ENCODE measurements at places on chromosomes 4 and X.

GRCh38 chr4:154781983-154782293 lies 866 bp downstream of the RBM46 start:
- no peak for DNase-seq

DNA sequence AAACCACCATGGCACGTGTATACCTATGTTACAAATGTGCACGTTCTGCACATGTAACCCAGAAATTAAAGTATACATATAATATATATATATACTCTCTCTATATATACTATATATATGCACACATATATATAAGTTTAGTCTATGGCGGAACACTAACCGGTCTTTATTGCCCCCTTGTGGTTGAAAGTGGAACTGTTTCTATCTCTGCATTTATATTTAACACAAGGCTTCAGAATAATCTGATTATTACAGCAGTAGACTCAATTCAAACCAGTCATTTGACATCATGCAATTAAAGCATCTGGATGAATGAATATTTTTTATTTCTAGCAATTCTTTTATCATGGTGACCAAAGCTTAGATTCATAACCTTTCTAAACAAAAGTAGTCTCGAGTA lies 14.6 kb downstream of the RAB9B start:
- no peak for DNase-seq

- DNase-seq = no peak
These were observed 30.8 kb downstream of the ZNF827 start for GRCh38 chr4:145907812-145908211.

- DNase-seq = no peak
These were observed 238.9 kb downstream of the SLC7A11 start for GRCh38 chr4:138003248-138003647.

DNA sequence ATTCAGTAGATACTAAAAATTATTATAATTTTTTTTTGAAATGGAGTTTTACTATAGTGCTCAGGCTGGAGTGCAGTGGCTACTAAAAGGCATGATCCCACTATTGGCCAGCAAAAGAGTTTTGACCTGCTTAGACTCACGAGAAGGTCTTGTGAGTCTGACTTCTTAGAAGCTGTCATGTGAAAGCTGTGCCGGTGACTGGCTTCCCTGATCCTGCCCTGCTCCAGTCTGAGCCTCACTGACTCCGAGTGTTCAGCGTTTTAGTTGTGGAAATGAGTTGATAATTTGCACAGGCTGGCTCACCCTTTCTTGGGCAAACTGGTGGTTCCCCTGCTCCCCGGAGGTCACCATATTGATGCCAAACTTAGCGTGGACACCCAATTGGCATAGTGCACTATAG lies 16.4 kb upstream of the CXCL8 start:
- no peak for DNase-seq

DNA sequence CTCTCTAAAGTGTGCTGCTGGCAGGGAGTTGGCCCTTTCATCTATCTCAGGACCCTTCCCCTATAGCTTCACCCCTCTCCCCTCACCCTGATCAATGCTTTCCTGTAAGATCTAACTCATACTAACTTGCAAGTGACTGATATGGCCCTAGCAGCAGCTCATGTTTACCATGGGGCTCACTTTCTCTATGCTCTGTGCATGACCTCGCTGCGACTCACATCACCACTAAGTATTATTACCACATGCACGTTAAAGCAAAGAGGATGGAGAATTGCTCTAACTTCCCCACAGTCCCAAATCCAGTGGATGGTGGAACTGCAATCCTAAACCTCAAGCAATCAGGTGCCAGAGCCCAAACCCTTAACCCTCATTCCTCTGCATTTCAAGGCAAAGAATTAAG lies 626.6 kb downstream of the MID1IP1 start:
- no peak for DNase-seq

GRCh38 chr4:159273141-159273438 lies 170.2 kb downstream of the RAPGEF2 start:
- no peak for DNase-seq

DNA sequence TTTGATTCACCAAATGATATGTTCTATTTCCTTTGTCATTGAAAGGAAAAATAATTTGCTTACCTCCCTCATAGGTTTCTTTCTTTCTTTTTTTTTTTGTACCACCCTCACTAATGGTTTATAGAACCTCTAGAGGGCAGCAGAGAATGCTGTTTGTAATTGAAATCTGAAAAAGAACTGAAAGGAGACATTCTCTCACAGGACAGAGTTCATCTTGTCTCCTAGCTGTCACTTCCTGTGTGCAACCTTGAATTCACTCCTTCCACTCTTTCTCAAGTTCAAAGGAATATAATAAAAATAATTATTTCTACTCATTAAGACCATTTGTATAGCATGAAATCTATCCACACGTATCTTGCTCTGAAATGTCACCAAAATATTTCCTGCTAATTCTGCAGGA lies 51.0 kb downstream of the GUCY1B1 start:
- no peak for DNase-seq

DNA sequence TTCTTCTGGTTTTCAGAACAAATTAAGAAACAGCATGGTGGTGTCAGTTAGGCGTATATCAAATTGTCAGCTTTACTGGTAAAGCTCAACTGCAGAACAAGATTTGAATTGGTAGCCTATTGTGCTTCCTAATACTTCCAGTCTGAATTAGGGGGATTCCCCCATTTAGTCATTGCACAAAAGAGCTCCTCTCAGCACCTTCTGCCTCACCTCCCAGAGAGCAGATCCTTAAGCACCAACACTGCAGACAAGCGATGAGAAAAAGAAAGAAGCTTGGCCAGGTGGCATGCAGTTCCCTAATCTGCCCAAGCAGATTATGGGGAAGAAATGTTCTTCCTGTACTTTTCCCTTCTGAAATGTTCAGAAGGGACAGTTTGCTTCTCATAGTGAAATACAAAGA lies 9.2 kb downstream of the MAP9 start:
- DNase-seq = no peak

- DNase-seq = no peak
These were observed 41.9 kb downstream of the UBA6 start for GRCh38 chr4:67659065-67659464.

DNA sequence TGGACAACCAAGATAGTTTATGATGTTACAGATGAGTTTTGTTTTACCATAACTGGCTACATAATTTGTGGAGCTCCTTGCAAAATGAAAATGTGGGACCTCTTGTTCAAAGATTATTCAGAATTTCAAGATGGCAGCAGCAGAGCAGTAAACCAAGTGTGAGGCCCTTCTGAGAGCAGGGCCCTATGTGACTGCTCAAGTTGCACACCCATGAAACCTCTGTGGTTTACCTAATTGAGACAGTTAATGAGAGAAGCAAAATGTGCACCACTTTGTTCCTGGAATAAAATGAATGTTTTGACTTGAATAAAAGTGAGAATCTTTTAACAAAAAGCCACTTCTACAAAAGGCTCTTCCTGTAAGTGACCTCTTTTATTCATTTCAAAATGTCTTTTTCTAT lies 519.2 kb downstream of the RPA4 start:
- DNase-seq = no peak

GRCh38 chr4:109864134-109864533 lies 16.2 kb downstream of the LRIT3 start:
- DNase-seq = no peak

DNA sequence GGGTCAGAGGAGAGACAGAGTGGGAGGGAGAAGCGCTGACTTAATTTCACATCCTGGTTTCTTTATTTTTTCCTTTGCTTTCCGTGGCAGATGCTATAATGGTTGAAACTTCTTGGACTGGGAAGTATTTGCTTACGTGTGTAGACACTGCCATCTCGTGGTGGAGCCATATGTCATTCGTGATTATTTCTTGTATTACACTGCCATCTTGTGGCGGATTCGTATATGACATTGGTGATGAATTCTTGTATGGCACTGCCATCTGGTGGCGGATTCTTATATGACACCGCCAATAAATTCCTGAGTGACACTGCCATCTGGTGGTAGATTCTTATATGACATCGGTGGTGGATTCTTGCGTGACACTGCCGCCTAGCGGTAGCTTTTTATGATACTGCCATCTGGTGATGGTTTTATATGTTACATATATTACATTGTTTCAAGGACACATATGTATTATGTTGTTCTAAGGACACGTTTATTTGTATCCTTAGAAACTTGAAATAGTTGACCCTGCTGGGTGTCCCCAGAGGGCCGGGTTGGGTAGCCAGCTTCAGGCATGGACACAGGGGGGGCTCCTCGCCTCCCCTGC lies 37.3 kb upstream of the CLCN4 start:
- DNase-seq = peak; percentile 46
